HCT116 (cell line): ENCODE measurements at places on chromosomes 3 and 15.

- no peak for DNase-seq
Measured at GRCh38 chr3:116135457-116136085, 309.7 kb downstream of the LSAMP start.

- no peak for DNase-seq
Measured at GRCh38 chr3:170027233-170028102, 10.3 kb upstream of the GPR160 start.

DNA sequence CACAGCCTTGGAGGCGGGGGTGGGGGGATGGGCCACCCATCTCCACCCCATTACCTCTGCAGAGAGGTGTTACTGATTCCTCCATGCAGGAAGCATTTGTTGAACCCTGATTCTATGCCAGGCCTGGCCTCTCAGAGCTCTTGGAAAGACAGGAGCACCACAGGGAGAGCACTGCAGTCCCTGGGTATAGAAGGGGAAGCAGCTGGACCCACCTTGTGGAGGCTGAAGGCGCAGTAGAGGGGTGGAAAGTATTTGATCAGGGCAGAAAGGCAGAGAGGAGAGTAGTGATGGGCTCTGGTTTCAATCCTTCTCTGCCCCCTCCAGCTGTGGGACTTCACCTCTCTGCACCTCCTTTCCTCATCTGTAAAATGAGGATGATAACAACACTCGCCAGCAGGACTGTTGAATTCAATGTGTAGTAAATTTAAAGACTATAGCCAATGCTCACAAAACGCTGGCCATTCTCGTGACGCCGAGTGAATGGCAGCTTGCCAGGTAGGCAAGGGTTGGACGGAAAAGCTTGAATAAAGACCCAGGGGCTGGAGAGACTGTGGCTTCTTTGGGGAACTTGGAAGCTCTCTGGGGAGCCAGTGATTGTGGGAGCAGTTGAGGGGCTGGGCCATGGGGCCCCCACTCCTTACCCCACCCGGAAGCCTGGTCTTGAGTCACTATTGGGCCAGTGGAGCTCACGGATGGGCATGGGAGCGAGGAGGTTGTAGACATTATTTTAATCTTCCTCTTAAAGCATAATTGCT is 8.0 kb upstream of the CCDC33 start:
- DNase-seq: no peak

DNA sequence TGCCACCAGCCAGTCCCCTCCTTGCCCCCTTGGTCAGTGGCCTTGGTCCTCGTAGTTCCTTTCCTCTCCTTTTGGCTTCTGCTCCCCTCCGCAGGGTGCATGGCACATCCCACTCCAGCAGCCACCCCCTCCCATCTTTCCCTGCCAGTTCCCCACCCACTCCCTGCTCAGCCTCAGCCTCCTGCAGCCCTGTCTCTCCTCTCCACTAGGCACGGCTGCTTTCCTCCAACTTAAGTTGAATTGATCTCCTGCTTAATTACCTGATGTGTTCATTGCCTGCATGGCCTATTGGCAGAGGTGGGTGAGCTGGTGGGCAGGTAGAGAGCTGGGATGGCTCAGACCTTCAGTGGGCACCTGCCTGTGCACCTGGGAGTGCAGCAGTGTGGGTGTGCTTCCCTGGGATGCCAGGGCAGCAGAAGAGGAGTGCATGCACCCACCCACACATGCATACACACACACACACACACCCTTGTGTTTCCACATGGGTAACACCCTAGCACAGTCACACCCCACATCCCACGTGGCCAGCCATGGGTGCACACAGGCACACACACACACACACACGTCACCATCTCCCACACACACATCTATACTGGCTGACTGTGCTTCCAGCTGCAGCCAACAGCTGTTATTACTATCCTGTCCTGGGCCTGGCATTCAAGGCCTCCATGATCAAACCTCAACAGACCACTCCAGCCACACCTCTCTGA is 30.9 kb downstream of the C3orf18 start:
- DNase-seq: no peak

- no peak for DNase-seq
Measured at GRCh38 chr15:50146632-50147031, 27.6 kb upstream of the ATP8B4 start.
